NCI-H1436 treated with DMSO at 0.1 percent for 48 hours (cell line): ENCODE measurements at places on chromosomes 2 and 18.

DNA sequence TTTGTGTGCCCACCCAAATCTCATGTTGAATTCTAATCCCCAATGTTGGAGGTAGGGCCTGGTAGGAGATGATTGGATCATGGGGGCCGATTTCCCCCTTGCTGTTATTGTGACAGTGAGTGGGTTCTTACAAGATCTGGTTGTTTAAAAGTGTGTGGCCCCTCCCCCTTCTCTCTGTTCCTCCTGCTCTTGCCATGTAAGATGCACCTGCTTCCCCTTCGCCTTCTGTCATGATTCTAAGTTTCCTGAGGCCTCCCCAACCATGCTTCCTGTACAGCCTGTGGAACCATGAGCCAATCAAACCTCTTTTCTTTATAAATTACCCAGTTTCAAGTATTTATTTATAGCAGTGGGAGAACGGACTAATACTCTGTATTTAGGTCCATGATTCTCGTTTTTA, 588.1 kb downstream of the DCDC2C start:
- DNase-seq, result no peak

- no peak for DNase-seq
Measured at GRCh38 chr18:10322004-10322403, 132.4 kb upstream of the APCDD1 start.

DNA sequence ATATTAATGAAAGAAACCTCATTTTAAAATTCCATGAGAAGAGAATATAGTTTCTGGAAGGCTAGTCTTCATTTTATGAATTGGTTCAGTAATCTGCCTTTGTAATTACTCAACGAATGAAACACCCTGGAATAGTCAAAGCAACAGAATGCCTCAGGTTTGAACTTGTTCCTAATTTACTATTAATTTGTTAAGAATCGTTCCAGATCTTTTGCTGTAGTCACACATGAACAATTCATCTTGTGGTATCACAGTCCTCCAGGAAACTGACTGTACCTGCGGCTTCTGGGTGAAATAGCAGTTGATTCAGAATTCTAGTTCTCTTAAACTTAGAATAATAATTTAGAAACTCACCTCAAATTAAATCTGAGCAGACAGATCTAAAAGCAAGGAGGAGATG, 282.7 kb upstream of the MAP2 start:
- no peak for DNase-seq

- no peak for DNase-seq
Measured at GRCh38 chr2:147449323-147449991, 395.4 kb upstream of the ACVR2A start.

GRCh38 chr18:57475903-57476302, 40.7 kb downstream of the ONECUT2 start:
- no peak for DNase-seq

DNA sequence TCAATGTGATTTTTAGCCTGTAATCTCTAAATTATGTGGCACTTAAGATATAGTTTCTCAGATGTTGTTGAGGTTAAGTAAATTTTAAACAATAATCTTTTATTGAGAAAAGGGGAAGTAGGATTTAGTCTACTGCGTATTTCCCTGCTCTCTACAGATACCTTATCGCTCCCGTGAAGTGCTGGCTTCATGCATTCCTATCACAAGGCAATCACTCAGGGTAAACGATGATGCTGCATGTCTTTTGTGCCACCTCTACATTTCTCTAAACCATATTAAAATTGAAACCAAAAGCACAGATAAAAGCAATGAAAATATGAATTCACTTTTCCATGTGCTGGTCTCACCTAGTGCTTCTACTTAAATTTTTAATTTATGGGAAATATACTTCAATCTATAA, 14.4 kb upstream of the RPE start:
- DNase-seq, result no peak

- no peak for DNase-seq
Measured at GRCh38 chr2:41111836-41112627, 660.1 kb upstream of the SLC8A1 start.

- no peak for DNase-seq
Measured at GRCh38 chr2:159066541-159067156, 98.2 kb downstream of the TANC1 start.

GRCh38 chr18:58609536-58609993, 19.3 kb downstream of the ALPK2 start:
- no peak for DNase-seq

DNA sequence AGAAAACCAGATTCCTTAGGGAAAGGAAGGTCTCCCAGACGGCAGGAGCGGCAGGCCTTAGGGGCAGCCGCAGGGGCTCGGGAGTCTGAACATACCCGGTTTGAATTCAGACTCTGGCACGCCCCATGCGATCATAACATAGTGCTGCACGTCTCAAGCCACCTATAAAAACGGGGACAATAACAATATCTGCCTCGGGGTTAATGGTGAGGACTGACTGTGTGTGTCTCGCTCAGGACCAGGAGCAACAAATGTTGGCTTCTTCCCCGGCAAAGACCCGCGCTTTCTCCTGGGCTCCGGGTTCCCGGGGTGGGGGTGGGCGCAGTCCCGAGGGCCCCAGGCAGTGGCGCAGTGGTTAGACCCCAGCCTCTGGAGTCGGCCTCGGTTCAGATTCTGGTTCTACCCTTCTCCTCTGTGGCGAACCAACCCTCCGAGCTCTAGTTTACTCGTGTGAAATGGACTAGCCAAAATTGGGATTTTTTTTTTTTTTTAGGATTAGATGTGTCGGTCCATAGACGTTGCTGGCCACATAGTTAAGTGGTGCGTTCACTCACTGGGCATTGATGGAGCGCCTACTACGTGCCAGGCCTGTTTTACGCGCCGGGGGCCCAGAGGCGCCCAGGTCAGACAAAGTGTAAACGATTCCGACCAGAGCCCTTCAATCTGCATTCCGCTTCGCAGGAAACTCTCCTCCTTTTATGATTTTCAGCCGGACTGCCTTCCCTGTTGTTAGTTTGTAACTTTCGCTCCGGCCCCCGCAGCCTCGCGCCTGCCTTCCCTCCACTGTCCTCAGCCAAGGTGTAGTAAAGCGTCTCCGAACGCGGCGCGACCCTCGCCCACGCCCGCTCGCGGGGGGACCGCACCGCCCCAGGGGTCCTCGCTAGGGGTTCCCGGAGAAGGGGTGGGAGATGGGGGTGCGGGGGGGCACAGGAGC, 820 bp upstream of the SH3BP4 start:
- DNase-seq, result no peak

DNA sequence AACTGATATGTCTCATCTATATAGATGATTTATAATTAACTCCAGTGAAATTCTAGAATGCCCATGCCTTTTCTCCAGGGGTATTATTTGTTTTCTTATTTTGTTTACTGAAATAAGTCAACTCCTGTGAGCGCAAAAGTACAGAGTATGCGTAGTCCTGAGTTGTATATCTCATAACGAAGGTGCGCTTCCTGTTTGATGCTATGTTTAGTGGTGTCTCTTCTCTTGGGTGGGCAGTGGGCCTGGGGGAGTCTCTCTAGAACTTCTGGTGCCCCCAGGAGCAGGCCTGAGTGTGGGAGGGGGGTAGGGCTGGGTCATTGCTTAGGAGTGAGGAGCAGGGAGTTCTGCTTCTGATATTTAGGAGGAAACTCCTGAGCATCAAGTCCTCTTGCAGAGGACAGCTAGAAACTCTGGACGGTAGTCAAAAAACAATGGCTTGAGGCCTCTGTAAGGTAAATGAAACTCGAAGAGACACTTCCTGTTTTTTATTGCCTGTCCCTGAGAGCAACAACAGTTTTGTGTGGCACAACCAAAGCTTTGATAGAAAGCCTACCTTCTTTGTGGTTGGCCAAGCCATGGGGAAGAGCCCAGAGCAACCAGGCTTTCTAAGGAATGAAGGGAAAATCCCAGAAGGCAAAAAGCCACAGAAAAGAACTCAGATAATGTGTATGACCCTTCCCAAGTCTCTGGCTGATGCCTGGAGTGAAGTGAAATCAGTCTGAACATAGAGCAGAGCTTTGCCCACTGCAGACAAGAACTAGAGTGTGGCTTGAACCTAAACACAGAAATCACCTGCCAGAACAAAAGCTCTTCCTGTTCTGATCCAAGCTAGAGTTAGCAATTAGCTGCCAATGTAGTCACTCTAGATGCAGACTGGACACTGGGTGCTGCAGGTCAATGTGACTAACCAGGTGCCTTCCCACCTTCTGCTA, 8.5 kb upstream of the SP140L start:
- DNase-seq, result no peak

DNA sequence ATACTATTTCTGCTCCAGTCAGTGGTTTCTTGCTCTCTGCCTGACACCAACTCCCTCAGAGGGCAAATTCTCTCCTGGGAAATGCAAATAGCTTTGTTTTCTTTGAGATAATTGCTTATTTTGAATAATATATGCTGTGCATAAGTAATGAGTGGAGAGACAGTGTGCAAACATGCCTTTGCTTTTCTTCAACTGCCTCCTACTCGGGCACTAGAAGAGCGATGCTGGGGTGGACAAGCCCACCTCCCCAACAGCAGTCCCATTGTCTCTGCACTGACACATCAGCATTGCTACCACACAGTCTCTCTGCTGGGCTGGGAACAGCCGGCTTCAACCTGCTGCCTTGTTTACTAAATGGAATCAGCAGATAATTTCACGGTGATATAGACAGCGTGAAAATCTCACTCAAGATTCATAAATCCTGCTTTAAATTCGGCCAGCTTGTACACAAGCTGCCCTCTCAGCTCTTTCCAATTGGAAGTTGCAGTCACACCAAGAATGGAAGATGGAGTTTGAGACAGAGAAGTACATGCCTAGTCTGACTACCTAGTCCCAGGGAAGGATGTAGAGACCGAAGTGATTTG, 694.5 kb downstream of the TDRD15 start:
- no peak for DNase-seq

DNA sequence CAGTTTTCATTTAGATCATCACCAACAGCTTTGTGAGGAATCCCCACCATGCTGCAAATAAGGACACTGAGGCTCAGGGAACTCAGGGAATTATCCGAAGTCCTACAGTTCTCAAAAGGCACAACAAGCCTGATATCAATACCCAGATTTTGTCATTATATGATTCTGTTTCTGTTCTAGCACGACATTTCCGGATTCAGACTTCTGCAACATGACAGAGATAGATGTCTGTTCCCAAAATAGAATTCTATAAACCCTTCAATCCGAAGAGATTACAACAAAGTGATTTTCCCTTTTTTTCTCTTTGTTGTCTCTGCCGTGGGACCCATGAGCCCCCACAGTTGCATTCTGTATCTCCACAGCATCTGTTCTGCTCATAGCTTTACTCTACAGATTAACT, 72.0 kb downstream of the DOCK10 start:
- DNase-seq, result no peak

DNA sequence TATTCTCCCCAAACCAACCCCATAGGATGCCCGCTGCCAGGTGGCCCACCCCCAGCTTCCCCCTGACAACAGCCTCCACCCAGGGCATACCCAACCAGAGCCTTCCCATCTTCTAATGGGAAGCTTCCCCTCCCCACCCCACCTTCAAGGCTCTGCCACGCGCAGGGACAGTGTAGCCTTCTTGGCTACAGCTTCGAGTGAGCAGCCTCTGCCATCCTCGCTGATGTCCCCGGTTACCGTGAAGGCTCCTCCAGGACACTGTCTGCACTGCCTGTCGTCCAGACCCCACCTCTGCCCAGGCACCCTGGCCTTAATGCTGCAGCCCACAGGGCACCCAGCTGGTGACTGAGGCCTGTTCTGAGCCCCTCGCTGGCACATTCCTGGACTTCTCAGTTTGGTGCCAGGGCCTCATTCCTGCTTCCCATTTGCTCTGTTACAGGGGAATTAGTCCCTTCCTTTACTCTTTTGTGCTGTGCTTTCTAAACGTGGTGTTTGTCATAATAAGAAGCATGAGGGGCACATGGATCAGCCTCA, 13.0 kb upstream of the ADNP2 start:
- DNase-seq, result no peak

DNA sequence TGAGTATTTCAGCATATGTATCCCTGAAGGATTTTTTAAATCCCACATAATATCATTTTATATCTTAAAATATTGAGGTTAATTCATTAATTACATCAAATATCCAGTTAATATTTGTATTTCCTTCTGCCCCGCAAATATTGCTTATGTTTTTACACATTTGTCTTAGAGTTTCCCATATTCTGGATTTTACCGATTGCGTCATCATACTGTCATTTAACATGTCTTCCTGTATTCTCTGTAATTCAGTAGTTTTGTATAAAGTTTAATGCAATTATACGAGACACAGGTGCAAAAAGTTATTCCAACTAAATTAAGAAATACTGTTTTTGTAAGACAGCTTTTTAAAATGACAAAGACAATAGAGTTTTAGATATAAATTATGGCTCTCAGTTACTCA, 33.5 kb upstream of the UBXN4 start:
- no peak for DNase-seq

- DNase-seq, result no peak
Measured at GRCh38 chr18:51490417-51490816, 292.9 kb upstream of the MEX3C start.

- no peak for DNase-seq
Measured at GRCh38 chr2:208645226-208645625, 238.6 kb downstream of the PTH2R start.

DNA sequence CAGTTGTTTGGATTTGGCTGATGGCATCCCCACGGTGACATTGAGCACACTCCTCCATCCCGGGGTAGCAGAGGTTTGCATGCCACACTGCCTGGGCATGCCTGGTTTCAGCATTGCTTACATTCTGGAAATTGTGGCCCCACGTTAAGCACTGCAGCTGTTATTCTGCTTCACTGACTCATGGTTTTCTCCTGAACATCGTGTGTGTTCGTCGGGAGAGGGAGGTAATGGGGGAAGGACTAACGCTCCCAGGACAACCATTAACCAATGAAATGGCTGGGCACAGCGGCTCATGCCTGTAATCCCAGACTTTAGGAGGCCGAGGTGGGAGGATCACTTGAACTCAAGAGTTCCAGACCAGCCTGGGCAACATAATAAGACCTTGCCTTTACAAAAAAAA, 28.2 kb upstream of the YWHAQ start:
- no peak for DNase-seq

DNA sequence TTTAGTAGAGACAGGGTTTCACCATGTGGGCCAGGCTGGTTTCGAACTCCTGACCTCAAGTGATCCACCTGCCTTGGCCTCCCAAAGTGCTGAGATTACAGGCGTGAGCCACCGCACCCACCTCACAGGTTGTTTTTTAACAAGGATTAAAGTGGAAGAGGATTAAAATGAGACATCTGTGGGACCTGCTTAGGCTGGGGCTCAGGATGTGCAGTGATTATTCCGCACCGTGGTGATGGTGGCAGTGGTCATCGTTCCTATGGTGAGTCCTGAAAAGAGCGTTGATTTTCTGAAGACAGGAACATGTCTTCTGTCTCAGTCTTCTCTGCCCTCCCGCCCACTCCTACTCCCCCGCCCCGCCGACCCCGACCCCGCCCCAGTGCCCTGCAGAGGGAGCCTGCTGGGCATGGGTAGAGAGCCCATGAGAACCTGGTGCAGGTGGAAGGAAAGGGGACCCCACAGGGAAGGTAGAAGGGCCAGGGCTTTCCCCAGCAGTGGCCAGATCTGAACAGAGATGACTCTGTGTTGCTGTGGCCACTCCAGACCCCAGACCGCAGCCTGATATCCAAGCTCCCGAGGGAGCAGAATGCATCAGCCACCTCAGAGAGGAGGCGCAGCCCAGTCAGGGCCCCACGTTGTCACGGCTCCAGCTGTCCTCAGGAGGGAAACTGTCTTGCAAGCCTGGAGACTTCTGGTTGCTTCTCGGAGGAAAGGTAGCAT, 34.5 kb upstream of the FOSL2 start:
- no peak for DNase-seq
